Sigmoid colon (tissue), 7 donors: ENCODE measurements at places on chromosomes 4 and X.

DNA sequence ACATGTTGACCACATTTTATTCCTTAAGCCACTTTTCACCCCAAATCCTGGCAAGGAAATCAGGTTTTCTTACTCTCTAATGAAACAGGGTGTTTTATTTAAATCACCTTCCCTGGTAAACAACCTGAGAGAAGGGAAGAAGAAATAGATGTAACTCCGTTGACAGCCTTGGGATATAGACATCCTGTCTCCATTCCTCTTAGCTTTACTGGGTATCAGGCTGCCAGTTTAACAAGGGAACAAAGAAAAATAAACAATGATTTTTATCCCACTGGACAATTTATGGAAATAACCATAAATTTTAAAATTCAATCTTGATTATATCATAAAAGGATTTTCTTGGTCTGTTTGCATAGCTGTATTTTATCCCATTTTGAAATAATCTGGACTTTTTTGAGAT is 49.2 kb downstream of the EDNRA start:
- DNase-seq, result no peak

DNA sequence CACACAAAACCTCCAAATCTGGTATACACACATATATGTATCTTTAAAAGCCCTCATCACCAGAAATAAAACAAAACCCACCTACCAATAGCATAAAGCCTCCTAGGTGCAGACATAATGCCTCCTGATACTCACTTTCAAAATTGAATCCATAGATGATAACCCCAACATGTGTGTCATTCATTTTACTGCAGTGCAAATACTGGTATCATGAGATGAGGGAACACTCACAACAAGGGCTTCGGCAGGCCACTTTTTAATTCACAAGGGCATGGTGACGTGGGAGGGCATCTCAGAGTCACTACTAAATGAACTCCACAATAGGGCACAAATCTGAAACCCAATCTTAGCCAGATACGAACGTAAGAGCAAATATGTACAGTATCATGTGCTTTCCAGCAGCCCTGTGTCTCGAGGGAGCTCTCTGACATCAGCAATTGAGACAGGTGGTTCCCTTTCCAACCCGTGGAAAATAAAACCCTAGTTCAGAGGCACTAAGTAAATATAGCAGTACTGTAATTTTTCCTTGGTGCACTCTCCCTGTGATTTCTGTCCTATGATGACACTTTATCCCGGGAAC is 14.1 kb upstream of the PPARGC1A start:
- no peak for DNase-seq

- DNase-seq, result no peak
Measured at GRCh38 chrX:39174772-39175417, 373.6 kb downstream of the MID1IP1 start.

- DNase-seq, result no peak
Measured at GRCh38 chrX:97704881-97705280, 821.2 kb downstream of the RPA4 start.

GRCh38 chr4:37879365-37879764 is 11.5 kb upstream of the TBC1D1 start:
- DNase-seq, result no peak

DNA sequence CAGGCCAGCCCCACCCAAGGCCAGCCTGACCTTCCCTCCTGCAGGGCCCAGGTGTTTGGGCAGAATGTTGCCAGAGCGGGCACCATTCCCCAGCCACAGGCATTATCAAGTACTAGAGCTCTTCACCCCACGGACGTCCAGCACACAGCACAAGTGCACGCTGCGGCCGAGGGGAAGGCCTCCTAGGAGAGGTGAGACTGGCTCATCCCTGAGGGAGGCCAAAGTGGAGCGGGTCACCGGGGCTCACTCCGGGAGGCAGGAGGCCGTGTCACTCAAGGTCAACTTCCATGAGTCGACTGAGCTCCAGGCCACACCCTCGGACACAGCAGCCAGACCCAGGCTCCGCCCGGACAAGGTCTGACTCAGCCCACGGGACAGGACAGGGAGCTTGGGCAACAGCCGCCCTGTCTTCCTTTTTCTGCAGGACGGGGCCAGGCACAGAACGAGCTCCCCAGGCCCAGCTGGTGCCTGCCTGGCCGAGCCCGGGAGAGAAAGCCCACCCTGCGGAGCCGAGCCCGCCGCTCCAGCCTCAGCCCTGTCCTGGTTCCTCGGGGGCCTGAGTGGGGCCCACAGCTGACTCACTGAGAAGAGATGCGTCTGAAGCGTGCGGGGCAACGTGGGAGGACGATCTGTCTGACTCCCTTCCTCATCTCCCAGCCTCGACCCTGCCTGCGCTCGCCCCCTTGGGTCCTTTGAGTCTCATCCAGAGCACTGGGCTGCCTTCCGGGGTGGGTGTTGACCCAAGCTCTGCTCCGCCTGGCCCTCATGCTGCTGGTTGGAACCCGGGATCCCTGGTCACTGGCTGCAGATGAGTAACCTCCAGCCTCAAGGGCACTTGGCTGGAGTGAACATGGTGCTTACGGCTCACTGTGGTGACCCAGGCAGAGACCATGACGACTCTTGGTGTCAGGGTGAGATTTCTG is 1.6 kb downstream of the SLC49A3 start:
- DNase-seq, result peak; percentile 95
